Liver (tissue), 10 donors: ENCODE measurements at places on chromosomes 6 and 20. TPM values are rescaled to one million over a fixed set of nuclear protein-coding genes. Genes with fewer than 3 reads are reported as not detected.

- DNase-seq, result no peak
- H3K4me1 ChIP-seq, result peaks cover 8% of the 10 kb centered on the region
- no peak overlapping the region for H3K27ac ChIP-seq
- H3K4me3 ChIP-seq, result no peak overlapping the region
These were observed 90.5 kb downstream of the BANF2 start for GRCh38 chr20:17790296-17790695.

DNA sequence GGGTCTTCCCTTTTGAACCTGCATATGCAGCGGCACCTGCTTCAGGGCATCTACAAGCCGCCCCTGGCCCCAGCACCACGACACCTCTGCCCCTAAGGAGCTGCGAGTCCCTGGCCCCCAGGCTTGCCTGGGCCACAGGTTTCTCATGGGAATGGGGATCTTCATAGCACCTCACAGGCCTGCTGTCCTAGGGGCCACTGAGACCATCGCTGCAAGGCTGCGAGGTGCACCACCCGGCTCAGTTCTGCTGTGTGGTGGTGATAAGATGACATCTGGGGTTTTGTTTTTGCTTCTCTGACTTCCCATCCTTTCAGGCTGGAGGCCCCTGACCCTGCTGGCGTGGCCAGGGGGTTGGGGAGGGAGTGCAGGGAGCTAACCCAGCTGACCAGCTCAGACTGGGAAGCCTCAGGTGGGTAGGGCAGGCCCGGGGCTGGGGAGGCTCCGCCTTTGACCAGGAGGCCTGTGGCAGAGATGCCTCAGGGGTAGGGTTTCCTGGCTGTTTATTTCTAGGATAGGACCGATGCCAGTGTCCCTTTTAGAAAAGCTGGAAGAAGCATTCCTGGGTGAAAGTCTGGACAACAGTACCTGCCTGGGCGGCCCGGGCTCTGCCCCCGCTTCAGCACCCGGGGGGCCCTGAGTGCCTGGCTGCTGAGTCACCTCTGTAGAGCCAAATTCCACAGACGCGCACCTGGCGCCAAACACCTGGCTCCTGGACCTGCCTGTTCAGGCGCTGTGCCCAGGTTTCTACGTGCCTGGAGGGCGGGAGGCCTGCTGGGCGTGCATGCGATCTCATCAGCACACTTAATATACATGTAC lies 264.7 kb downstream of the DLL1 start:
- peaks cover 30% of the 10 kb centered on the region for H3K4me1 ChIP-seq
- no peaks in the 10 kb centered on the region for H3K27me3 ChIP-seq
- DNase-seq, result no peak
- no peak overlapping the region for H3K4me3 ChIP-seq
- H3K36me3 ChIP-seq, result no peaks in the 10 kb centered on the region

- no peaks in the 10 kb centered on the region for H3K27me3 ChIP-seq
- H3K36me3 ChIP-seq, result no peaks in the 10 kb centered on the region
- H3K27ac ChIP-seq, result no peak overlapping the region
These were observed 46.3 kb downstream of the GABRR2 start for GRCh38 chr6:89268776-89269175.

DNA sequence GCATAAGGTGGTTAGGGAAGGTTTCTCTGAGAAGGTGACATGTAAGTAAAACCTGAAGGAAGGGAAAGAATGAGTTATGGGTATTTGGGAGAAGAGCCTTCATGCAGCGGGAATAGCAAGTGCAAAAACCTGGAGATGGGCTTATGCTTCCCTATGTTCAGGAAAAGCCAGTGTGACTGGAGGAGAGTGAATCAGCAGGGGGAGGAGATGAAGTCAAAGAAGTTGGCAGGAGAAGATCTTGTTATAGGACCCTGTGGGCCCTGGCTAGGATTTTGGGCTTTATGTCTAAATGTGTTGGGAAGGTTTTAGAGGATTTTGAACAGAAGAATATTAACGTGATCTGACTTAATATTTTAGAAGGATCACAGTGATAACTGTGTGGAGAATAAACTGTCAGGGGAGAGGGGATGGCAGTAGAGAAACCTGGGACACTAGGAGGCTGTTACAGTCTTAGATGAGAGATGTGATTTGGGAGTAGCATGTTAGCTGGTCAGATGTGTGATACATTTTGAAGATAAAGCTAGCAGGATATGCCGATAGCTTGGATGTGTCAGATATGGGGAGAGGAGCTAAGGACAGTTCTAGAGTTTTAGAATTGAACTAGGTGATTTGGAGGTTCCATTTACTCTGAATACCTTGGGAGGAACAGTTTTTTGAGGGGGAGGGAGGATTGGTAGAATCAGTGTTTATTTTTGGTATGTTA lies 41.0 kb downstream of the PHF3 start:
- H3K27me3 ChIP-seq, result no peaks in the 10 kb centered on the region
- H3K4me3 ChIP-seq, result no peak overlapping the region
- H3K4me1 ChIP-seq, result peaks cover 3% of the 10 kb centered on the region
- DNase-seq, result no peak
- peak overlapping the region; percentile 75 for H3K27ac ChIP-seq

GRCh38 chr20:50672400-50673145 lies 18.8 kb downstream of the RIPOR3 start:
- H3K4me1 ChIP-seq, result peaks cover 6% of the 10 kb centered on the region
- no peak for DNase-seq
- H3K36me3 ChIP-seq, result no peaks in the 10 kb centered on the region
- H3K4me3 ChIP-seq, result no peak overlapping the region

- no peaks in the 10 kb centered on the region for H3K4me1 ChIP-seq
- H3K27ac ChIP-seq, result no peak overlapping the region
- no peak overlapping the region for H3K4me3 ChIP-seq
- no peak for DNase-seq
These were observed 9.2 kb downstream of the GGT7 start for GRCh38 chr20:34863421-34863965.

GRCh38 chr20:41440882-41441281 lies 74.3 kb upstream of the EMILIN3 start:
- DNase-seq, result no peak
- H3K4me3 ChIP-seq, result no peak overlapping the region
- peaks cover 68% of the 10 kb centered on the region for H3K36me3 ChIP-seq
- no peaks in the 10 kb centered on the region for H3K27me3 ChIP-seq
- no peak overlapping the region for H3K27ac ChIP-seq

Gene FAXC
- not detected for total RNA-seq

Gene PET117
- 3.5 TPM for total RNA-seq

Gene ASXL1
- 61.3 TPM for total RNA-seq

Gene EPB41L1
- total RNA-seq, result 5.2 TPM

Gene HIVEP1
- 27.2 TPM for total RNA-seq

Gene UNC5CL
- 16.2 TPM for total RNA-seq
